ENCODE measurements at places on chromosomes 3 and 15.

GRCh38 chr3:190586631-190587011, 72.7 kb downstream of the IL1RAP start:
- peak; percentile 48 for DNase-seq

DNA sequence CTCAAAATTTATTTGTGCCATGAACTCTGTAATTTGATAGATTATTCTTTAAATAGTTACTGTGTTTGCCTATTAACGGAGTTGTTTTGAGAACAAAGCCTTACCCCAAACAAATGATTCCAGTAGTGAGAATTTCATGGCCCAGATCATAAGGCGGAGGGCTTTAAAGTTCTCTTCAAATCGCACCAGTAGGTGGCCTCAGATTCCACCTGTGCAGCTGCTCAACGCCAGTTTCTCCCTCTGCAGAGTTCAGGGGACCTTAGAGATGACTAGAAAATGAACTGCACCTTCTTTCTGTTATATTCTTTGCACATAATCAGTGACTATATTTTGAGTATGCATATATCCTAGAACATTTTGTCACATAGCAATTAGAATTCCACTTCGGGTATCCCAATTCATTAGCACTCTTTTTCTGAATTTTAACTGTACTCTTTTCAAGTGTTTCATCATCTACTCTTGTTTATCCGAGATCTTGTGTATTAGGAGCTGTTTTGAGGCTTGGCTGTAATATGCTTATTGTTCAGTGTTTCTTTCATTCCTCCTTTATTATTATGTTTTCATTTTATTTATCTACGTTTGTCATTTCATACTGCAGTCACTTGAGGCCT, 232.6 kb upstream of the CHRM5 start:
- no peak for DNase-seq

DNA sequence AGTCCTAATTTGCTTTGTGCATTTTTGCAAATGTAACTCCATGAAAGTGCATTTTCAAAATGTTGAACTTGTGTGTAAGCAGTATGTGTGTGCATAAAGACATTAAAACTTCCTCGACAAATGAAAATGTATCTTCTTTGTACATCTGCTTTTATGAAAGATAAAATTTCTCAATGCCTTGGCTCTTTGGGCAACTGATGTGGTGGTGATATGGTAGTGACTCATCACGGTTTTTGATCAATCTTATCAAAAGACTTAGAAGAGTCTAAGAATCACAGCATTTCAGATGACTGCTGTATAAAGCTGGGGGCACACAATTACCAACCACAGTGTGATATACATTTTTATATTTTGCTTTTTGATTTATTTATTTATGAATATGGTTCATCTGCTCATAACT, 5.4 kb upstream of the MASP1 start:
- no peak for DNase-seq

DNA sequence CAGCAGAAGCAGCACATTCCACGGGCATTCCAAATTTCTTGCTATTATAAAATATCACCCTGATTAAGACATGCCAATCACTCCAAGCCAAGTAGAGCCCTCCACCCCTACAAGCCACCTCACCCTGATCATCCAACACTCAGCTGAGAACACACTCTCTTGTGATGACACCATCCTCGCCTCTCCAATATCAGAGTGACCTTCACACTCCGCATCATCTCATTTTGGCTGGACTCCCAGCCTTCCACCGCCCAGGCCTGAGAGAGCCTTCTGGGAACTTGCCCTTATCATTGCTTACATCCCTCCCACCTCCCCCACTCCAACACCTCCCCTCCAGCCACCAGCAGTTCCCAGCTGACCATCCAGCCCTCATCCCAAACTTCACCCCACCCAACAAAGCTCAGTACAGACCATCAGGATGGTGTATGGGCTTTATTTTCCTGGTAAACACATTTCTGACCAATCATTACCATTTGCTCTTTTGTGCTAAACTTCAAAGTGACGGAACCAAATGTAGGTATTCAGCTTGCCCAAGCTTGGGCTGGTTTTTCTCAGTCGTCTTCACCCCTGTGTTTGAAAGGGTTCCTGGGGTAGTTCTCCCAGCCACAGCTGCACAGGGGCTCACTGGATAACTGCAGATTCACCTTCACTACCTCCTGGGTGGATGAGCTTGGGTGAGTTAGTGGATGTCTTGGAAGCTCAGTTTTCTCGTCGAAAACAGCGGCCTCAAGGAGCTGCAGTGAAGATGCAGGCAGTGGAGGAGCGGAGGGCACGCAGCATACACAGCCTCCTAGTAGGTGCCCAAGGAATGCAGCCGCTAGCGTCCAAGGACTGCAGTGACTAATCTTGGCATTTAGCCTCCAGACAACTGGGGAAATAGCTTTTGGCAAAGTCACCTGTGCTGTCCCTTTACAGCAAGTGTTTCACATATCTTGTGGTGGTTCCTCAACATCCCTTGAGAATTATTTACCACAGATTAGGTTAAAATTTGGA, 115.1 kb downstream of the LIPC start:
- DNase-seq = no peak

DNA sequence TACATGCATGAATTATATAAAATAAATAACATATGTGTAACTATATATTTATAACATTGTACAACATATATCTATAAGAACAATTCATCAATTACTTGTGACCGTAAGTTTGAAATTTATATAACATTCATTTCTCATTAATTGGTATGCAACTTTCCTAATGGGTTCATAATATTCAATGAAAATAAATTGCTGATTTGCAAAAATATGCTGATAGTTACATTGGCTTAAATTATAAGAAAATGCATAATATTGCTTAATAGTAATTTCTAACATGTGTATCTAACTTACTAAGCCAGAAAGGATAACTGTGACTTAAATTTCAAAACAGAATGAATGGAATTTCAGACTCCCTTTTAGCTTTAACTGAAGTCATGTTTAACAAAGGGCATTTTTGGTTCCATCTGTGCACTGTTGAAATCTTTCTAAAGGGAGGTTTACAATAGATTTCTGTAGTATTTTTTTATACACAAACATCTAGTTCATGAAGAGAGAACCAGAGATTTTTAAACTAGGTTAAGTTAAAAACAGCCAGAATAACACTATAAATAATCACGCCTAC, 310.9 kb downstream of the TBC1D5 start:
- DNase-seq = no peak

GRCh38 chr3:184506561-184506991, 55.0 kb upstream of the EPHB3 start:
- no peak for DNase-seq

DNA sequence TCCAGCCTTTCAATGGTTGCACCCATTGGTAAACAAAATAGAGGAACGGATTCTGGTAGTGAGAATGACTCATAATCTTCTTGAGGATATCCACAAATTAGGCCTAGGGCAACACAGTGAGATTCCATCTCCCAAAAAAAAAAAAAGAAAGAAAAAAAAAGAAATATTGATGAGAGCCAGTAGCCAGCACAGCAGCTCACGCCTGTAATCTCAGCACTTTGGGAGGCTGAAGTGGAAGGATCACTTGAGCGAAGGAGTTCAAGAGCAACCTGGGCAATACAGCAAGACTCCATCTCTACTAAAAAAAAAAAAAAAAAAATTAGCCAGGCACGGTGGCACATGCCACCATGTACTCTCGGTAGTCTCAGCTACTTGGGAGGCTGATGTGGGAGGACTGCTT, 51.9 kb downstream of the DENND4A start:
- no peak for DNase-seq

GRCh38 chr15:45780352-45780751, 145.5 kb downstream of the SQOR start:
- no peak for DNase-seq

GRCh38 chr3:142987080-142987700, 14.2 kb upstream of the U2SURP start:
- no peak for DNase-seq

GRCh38 chr15:59406446-59406845, 31.5 kb upstream of the FAM81A start:
- no peak for DNase-seq

- DNase-seq = no peak
Observed at GRCh38 chr3:162236949-162237348, 740.3 kb downstream of the OTOL1 start.

- no peak for DNase-seq
Observed at GRCh38 chr3:55194376-55194775, 266.5 kb upstream of the LRTM1 start.

DNA sequence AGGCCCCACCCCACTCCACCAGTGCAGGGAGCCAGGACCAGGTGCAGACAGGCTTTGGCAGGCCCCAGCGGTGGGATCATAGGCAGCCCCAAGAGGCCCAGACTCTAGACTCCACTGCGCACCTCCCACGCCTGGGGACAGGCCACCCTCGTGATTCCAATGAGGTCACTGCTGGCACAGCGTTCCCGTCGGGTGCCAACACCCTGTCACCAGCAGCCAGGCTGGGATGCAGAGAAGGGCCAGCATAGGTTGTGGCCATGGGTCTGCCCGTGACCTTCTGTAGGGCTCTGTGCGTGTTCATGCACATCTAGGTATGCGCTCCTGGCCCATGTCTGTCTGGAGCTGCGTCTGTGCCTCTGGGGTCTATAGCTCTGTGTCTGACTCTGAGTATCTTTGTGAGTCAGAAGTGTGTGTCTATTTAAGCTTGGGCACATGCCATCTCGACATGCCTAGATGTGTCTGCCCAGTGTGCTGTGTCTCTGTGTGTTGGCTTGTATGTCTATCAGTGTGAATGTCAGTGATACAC, 13.0 kb downstream of the VIPR1 start:
- no peak for DNase-seq

DNA sequence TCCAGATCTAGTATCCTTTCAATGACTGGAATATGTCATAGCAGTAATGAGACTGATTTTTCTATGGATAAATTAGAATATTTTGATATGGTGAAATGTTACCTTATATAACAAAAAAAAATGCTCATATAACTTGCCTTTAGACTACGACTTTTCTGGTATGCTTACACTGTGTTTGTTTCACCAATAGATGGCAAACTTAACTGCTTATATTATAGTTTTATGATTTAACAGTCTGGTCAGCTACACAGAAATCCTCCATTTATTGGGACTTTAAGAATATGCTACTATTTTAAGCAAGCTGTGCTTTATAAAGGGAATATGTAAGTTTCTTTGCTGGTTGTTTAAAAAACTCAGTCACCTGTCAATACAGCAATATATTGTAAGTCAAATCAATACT, 205.6 kb downstream of the VGLL3 start:
- DNase-seq = no peak

GRCh38 chr15:42218953-42219592, 11.0 kb upstream of the VPS39 start:
- DNase-seq = no peak

- no peak for DNase-seq
Observed at GRCh38 chr3:148953094-148953493, 38.2 kb upstream of the GYG1 start.

- no peak for DNase-seq
Observed at GRCh38 chr3:30948426-30948825, 54.0 kb upstream of the GADL1 start.

DNA sequence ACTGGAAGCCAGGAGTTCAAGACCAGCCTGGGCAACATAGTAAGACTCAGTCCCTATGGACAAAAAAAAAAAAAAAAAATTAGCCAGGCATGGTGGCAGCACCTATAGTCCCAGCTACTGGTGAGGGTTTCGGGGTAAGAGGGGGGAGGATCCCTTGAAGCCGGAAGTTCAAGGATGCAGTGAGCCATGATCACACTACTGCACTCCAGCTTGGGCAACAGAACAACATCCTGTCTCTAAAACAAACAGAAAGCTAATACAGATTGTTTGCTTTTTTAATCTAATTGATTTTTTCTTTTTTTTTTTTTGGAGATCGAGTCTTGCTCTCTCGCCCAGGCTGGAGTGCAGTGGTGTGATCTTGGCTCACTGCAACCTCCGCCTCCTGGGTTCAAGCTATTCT, 1.6 kb upstream of the IMP3 start:
- DNase-seq = no peak

GRCh38 chr3:161221806-161222600, 892 bp downstream of the NMD3 start:
- peak; percentile 0 for DNase-seq

GRCh38 chr3:124786511-124787241, 56.4 kb downstream of the UMPS start:
- DNase-seq = no peak

GRCh38 chr15:85475317-85475701, 94.9 kb downstream of the AKAP13 start:
- DNase-seq = no peak

DNA sequence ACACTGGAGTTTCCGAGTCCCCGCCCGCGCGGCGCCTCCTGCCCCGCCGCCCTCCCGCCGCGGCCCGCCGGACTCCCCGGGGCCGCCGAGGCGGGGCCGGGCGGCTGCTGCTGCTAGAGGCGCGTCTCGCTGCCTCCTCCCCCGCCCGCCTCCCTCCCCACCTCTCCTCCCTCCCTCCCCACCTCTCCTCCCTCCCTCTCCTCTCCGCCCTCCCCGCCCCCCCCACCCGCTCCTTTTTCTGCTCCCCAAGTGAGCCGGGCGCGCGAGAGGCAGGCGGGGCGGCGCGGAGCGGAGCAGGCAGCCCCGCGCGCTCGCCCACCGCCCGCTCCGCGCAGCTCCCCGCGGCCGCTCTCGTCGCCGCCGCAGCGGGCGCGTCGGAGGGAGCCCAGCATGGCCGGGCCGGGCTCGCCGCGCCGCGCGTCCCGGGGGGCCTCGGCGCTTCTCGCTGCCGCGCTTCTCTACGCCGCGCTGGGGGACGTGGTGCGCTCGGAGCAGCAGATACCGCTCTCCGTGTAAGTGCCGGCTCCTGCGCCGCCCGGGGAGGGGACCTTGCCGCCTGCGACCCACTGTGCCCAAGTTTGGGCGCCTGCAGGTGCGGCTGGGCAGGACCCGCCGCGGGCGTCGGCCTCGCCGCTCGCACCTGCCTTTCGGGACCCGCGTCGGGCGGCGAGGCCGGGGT, at the start of gene CACNA2D3:
TSS of gene CACNA2D3 (plus strand) at position 229 of the 679 bp plus-strand sequence.
- no peak for DNase-seq

GRCh38 chr3:60001369-60001768, 951.5 kb upstream of the CFAP20DC start:
- no peak for DNase-seq

DNA sequence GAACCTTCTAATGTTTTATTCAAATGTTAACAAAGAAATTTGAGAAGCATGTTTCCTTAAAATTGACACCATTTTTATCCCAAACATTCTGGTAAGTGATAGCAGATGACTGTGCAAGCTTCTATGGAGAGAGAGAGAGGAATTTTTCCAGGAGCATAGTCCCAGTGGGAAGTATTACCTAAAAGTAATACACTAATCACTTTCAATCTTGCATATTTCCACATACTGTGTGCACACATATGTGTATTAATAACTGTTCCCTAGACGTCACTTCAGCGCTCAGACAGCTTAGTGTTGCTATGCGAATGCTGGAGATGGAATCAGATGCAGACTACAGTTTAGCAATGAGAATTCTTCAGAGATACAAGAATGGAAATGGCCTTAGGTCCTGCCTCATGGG, 424.3 kb upstream of the TPRG1 start:
- no peak for DNase-seq

DNA sequence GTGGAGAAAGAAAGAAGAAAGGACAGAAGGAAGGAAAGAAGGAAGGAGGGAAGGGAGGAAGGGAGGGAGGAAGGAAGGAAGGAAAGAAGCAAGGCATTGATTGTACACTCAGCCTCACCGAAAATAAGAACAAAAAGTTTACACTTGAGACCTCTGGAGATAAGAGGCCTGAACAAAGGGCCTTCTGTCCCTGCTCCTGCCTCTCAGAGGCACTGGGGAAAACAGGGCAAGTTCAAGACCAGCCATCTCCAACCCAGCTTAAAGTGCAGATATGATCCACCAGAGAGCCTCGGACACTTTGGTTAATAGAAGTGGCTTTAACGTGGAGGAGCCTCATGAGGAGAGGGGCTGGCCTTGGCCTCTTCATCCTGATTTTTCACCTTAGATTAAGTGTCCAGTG, 582.9 kb upstream of the PPP2R3A start:
- no peak for DNase-seq
